Erythroblast (primary cell): ENCODE measurements at places on chromosomes 16 and 17.

DNA sequence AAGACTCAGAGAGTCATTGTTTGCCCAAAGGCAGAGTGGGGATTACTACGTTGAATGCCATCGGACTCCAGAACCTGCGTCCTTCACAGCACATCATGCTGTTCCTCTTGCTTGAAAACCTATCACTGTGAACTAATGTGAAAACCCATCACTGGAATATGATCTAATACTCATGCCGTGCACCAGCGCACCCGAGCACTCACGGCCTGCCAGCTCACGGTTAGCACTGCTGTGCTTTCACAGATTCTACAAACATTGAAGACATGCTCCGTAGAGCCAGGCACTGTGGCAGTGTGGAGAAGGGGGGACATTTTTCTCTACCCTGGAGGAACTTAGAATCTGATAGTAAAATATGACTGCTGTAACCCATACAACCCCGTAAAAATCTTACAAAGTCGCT, 350.4 kb downstream of the C16orf95 start:
- no peak for DNase-seq

DNA sequence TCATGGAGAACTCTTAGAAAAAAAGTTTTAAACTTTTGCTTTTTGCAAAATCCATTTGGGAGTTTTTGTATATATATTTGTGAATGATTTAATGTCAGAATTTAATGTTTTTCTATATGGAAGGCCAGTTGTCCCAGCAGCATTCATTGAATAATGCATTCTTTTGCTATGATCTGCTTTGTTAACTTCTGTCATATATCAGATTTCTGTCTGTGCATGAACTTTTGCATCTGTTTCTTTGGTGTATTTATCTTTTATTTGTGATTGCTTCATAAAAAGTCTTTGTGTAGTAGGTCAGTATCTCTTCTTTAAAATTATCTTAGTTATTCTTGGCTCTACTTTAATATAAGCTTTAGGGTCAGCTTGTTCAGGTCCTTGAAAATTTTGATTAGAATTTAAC, 84.2 kb downstream of the MAP2K4 start:
- DNase-seq = no peak

DNA sequence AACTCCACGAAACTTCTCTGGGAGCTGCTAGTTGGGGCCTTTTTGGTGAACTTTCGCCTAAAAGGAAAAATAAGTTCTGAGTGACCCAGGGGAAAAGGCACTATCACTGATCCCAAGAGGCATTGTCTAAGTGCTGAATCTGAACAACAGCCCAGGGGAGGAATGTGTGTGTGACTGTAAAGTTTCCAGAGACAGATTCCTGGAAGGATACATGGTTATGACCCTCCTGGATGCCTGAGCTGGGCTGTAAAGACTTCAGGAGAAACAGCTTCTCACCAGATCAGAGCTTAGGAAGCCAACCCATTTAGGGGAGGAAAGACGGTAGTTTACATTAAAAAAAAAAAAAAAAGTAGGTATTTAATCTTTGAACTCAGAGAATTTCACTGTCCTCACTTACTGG, 20.2 kb downstream of the HIGD1B start:
- DNase-seq = no peak

GRCh38 chr16:35391328-35391727, 1931.9 kb downstream of the TP53TG3F start:
- peak; percentile 25 for DNase-seq

DNA sequence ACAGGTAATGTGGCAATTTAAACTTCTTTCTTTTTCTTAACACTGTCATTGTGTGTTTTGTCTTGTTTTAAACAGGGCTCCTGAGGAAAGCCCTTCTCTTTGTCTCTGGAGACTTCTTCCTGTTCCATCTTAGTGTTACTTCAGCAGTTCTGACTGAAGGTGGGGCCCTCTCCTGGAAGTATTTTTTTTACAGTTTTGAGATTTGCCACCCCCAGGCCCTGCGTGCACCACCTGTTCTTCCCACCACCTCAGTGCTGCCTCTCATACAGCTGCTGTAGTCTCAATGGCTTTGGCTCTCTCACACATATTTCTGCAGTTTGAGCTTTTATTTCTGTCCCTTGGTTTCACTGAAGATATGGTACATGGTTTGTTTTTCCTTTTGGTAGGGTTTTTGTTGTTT, 52.5 kb upstream of the ALDH3A1 start:
- no peak for DNase-seq

GRCh38 chr16:35639233-35640205, 2180.1 kb downstream of the TP53TG3F start:
- no peak for DNase-seq

DNA sequence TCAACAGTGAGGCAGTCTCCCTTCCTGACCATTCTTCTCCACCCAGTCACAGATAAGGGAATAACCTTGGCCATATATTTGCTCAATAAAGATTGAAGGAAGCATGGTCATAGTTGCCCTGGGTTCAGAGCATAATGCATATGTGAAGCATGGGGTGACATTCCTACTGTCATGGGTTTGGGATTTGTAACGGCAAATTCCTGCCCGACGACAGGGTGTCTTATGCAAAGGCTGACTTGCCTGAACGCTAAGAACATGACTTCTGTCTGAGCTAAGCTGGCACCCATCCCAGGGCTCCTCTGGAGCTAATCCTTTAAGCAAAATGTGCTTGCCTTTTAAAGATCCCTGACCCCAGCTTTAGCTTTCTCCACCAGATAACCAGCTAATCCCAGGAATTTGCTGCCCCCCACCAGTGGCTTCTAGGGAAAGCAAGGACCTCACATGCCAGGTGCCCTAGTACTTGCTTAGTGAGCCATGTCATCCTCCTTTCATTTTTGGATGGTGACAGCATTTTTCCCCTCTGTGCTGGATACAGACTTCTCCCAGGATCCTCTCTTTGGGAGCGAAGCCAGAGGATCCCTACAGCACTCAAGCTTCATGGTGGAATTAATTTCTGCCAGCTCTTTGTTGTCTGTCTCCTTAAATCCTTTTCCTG, 11.7 kb downstream of the SLC7A6OS start:
- no peak for DNase-seq

DNA sequence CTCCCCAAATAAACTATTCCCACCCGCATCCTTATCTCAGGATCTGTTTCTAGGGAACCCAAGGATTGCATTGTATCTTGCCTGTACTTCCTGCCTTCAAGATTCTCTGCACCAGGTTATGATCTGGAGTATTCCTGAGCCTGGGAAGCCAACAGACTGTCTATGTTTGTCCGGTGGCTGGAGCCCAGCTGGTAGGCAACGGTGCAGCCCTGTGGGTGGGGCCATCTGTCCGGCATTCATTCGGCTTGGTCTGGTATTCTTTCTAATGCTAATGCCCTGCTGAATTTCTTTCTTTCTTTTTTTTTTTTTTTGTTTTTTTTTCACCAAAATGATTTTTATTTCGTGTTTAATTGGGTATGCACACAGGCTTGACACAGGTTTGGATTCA, 20.7 kb upstream of the TVP23A start:
- no peak for DNase-seq

- peak; percentile 53 for DNase-seq
Measured at GRCh38 chr16:81204798-81205680, 33.5 kb upstream of the BCO1 start.

DNA sequence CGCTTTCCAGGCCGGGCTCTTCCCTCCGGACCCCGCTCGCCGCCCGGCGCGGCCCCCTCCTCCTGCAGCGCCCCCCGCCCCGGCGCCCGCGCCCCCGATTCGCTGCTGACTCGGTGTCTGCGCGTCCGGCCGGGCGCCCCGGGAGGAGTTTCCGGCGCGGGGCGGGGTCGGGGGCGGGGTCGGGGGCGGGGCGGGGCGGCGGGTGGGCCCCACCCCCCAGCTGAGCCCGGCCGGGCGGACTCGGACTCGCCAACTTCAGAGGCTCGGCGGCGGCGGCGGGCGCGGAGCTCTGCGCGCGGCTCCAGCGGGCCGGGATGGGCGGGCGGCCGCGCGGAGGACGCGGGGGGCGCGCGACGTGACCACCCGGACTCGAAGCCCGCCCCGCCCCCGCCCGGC, at the start of gene METRNL:
METRNL (plus strand) TSS at position 258 of the 396 bp plus-strand sequence. CDS start 207 bp downstream, outside the sequence.
- DNase-seq = peak; percentile 78

DNA sequence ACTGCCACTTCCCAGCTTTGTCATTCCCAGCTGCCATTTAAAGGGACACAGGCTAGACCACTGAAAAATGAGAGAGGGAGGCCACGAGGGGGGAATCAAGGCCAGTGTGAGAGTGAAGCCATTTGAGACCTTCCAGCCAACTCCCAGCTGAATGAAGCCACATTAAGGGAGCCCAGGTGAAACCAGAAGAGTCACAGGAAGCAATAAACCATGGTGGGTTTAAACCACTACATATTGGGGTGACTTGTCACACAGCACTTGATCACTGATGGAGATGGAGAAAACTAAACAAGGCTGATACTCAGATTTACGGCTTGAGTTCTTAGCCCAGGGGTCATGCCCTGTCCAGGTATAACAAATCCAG, 2.8 kb upstream of the NUBP1 start:
- DNase-seq = no peak

GRCh38 chr17:67474081-67474661, 97.1 kb downstream of the PITPNC1 start:
- no peak for DNase-seq

DNA sequence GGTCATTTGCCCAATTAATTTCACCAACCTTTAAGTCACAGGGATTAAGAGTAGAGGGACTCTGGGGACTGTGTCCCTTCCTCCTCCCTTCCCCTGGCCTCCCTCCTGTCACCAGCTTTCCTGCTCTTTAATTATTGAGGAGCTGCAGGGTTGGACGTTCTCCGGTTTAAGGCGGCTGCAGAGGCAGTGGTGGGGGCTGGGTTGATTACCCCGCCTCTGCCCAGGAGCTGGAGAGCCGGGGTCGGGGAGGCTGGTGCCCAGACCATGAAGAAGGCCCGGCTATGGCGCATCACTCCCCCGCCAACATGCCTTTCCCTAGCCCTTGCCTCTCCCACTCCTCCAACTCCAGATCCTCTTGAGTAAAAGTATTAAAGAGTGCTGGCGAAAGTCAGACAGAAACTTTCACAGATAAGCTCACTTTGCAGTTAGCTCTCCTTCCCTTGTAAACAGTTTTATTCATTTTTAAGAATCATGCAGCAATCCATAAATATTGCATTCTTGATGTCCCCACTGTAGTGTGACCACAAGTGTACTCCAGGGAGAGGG, 1.1 kb upstream of the FOXJ1 start:
- no peak for DNase-seq

DNA sequence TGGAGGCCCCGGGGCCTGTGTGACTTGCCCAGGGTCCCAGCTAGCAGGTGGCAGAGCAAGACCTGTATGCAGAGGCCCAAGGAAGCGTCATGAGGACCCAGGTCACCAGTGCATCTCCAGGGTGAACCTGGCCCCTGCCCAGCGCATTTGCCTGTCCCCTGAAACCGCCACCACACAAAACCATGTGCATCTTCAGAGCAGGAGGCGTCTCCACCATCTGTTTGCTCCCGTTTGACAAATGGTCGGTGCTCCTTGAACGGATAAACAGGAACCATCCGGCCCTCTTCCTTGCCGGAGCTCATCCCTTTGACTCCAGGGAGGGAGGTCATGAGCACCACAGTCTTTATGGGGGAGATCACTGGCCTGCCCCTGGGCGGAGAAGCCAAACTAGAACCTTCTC, 62.5 kb downstream of the JPH3 start:
- DNase-seq = no peak

- DNase-seq = no peak
Measured at GRCh38 chr17:50961282-50962220, 95.4 kb upstream of the TOB1 start.

GRCh38 chr17:46763416-46763815, 55.1 kb downstream of the WNT3 start:
- DNase-seq = no peak

DNA sequence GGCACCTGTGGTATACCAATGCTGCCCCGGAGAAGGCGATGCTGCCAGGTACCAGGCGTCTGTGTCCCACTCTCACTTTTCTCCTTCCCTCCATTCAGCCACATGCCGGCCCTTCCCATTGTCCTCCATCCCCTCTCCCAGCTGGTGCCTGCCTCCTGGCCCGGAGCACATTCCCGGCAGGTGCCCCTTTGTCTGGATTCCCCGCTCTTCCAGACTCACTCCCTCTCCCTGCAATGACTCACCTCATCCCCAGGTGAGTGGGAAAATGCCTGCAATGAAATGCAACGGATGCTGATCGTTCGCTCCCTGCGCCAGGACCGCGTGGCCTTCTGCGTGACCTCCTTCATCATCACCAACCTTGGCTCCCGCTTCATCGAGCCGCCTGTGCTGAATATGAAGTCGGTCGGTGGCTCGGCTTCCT, 10.4 kb upstream of the KDM6B start:
- DNase-seq = no peak

DNA sequence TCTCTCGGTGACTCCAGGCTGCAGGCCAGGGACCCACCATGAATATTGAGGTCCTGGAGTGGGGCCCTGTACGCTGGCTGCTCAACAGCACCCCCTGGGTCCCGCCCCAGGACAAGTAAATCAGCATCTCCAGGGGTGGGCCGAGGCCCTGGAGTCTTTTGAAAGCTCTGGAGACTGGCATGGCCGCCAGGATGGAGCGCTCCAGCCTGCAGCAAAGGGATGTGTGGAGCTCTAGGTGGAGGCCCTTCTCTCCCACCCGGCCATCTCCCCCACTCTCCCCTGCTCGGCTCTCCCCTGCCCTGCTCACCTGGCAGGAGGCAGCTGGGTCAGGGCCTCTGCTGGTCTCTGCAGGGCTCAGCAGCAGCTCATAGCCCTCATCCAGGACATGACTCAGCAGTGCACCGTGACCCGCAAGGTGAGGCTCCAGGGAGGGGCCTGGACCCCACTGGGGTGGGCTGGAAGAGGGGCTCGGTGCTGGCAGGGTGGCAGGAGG, 16.6 kb downstream of the SGSH start:
- DNase-seq = no peak

GRCh38 chr17:5200360-5200759, 8.7 kb upstream of the ZNF594 start:
- no peak for DNase-seq

GRCh38 chr16:59164461-59164860, 430.3 kb upstream of the GOT2 start:
- DNase-seq = no peak
